Activated T-cell treated with anti-CD3 and anti-CD28 coated beads for 1 hour (primary cell): ENCODE measurements at places on chromosomes 1 and 21.

DNA sequence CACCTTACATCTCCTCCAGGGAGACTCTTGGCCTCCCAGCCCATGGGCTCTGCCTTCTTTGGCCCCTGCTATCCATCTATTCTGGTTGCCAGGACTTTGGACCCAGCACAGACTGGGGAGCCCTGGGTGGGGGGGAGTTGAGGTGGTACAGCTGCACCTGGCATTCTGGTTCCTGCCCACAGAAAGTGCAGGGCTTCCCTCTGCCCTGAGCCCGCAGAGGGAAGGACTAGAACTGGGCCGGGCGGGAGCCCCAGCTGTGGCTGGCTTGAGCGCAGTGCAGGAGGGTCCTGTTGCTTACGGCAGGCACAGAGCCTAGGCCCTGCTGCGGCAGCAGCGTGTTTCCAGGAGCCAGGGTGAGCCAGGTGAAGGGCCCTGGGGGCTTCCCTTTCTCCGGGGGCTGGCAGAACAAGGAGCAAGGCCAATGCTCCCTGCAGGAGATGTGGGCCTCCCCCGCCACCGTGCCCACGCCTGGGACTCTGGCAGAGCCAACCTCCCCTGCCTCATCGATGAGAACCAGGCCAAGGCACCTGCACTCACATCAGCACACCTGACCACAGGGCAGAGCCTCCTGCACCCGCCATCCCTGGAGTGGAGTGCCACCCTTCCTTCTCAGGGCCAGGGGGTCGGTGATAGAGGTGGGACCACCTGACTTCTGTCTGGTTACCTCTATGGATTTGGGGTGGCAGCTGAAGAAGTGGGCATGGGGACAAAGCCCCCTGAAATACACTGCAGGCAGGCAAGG lies 16.1 kb downstream of the PARS2 start:
- DNase-seq, result no peak

GRCh38 chr1:26234644-26235370 lies 807 bp downstream of the CEP85 start:
- no peak for DNase-seq

DNA sequence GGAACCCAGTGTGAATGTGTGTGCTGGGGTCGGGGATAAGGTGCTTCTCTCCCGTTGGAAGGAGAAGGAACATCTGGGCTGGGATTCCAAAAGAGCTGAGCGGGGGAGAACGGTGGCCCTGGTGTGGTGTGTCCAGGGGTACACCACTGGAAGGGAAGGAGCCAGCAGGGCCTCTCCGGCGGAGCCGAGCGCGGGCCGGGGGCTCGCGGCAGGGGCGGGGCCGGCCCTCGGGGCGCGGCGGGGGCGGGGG lies 231 bp upstream of the RPS6KA1 start:
- DNase-seq, result no peak

DNA sequence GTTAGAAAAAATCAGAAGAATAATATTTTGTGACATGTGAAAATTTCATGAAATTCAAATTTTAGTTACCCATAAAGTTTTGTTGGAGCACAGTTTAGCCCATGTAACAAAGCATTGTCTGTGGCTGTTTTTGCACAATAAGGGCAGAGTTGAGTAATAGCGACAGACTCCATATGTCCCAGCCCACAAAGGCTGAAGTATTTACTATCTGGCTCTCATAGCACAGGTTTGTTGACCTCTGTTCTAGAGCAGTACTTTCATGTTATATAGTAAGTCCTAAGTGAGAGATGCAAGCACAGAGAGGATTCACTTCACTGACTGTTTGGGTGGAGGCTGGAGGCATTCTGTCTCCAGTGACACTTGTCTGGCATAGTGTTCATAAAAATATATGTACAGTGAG lies 6.8 kb downstream of the LAMC1 start:
- DNase-seq, result no peak

- no peak for DNase-seq
Observed at GRCh38 chr1:3467096-3468036, 12.9 kb downstream of the ARHGEF16 start.
